ENCODE measurements at places on chromosomes 16 and 17.

- peak; percentile 23 for DNase-seq
These were observed 82.2 kb downstream of the TNRC6C start for GRCh38 chr17:78040440-78041385.

DNA sequence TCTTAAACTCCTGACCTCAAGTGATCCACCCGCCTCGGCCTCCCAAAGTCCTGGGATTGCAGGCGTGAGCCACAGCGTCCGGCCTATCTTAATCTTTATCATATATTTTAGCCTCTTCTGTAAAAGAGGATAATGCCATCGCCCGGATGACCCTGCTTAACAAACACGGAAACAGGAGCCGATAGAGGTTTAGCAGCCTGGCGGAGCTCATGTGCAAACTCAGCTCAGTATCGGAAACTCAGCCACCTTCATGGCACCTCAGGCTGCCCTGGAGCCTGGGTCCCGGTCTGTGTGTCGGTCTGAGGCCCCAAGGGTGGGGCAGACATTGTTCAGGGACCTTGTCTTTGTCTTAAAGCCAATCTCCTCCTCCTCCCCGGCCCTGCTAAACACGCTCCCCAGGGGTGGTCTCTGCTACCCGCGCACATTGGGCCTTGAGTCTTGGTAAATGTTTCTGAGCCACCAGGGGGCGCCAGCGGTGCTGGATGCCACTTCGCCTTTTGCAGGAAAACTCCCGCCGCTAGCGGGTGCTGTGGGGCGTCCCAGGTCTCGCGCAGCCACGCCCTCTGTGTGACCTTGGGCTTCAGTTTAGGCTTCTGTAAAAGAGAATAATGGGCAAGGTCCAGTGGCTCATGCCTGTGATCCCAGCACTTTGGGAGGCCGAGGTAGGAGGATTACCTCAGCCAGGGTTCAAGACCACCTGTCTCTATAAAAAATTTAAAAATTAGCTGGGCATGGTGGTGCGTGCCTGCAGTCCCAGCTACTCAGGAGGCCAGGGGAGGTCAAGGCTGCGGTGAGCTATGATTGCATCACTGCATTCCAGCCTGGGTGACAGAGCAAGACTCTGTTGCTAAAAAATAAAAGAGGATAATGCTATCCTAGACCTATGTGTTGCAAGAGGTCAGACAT is 2.7 kb downstream of the CETP start:
- DNase-seq, result peak; percentile 88

DNA sequence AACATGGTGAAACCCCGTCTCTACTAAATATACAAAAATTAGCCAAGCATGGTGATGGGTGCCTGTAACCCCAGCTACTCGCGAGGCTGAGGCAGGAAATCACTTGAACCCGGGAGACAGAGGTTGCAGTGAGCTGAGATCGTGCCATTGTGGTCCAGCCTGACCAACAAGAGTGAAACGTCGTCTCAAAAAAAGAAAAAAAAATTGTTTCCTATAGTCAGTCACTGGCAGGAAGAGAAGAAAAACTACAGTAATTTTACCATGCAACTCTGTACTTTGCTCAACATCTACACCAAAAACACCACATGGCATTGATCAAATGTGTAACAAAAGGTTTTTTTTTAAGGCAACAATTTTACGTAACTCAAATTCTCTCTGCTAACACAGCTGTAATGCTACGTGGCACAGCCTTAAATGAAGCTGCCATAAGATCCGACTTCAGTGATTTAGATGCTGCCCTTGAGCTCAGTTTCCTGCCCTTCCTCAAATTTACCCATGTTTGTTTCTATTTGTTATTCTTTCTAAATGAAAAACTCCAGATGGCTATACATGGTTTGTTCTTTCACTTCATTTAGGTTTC is 40.2 kb downstream of the CNOT1 start:
- no peak for DNase-seq

- DNase-seq, result no peak
These were observed 62.5 kb downstream of the WDR59 start for GRCh38 chr16:74922150-74923138.

- DNase-seq, result no peak
These were observed 963.1 kb upstream of the GOT2 start for GRCh38 chr16:59697236-59697635.

GRCh38 chr17:10633738-10634379 is 23.2 kb downstream of the MYH3 start:
- DNase-seq, result no peak

GRCh38 chr16:82715160-82715559 is 88.4 kb downstream of the CDH13 start:
- DNase-seq, result no peak

Data from CD4-positive, alpha-beta T cell treated with Interferon gamma for 1 hour (primary cell).